Colonic mucosa (tissue), 4 donors: ENCODE measurements at places on chromosomes 7 and 10.

DNA sequence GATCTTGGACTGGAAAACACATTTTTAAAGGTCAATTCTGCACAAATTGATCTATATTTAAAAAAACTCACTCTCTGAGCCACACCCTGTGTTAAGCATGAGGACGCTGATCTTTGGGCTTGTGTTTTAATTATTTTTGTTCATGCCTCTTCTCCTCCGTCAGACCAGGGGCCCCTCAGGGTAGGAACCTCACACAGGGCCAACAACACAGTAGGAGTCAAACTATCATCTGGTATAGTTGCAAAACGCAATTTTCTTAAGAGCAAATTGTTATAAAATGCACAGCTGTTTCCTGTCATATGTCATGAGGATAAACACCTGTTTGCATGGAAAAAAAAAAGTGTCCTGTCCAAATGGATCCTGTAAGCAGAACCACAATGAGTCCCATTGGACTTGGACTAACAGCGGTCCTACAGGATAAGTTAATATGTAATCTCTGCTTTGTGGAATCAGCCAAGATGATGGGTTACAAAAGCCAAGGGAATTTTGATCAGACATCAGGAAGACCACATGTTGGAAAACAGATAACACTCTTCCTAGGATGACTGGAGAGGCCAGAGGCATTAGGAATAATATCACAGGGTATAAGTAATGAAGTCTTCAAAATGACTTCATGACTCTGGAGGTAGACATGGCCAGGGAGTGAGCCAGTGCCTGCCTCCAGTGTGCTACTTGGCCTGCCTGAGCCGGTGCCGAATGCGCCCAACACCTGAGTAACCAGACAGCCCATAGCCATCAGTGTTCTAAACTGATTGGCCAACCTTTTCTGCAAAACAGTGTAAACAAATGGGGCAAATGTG is 184.9 kb upstream of the ADCY1 start:
- no peak for DNase-seq
- no peaks in the 10 kb centered on the region for H3K27me3 ChIP-seq
- H3K4me1 ChIP-seq = no peaks in the 10 kb centered on the region
- no peak overlapping the region for H3K4me3 ChIP-seq
- H3K36me3 ChIP-seq = no peaks in the 10 kb centered on the region

DNA sequence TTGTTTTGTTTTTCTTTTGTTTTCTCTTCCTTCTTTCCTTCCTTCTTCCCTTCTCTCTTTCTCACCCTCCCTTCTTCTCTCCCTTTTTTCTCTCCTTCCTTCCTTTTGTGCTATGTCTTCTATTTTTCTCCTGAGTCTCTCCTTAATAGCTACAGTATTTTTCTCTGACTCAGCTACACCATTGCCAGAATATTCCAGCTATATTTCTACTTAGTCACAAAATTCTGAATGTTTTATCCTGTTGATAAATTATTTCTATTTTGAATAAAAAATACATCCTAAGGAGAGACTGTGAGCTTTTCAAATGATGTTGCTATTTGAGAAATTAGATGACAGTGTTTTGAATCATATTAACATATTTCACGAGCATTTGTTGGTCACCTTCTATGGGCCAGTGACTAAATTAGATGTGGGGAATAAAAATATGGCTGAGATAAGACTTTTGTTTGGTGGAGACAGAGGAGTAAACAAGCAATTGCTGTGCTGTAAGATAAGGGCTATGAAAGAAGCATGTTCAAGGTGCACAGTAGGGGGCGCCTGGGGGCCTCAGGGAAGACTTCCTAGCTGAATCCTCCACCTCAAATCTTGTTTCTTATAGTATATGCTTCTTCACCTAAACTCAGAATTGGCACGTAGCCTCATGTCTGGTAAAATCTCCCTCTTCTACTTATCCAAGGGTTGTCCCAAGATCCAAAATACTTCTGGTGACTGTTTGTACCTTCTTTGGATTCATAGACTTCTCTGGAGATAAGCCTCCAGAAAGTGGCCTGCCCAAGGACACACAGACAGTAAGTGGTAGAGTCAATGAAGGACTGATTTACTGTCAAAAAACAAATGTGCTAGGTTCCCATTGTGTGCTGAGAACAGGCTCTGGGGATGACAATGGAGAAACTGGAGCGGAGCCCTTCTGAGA is 115.5 kb upstream of the CREB5 start:
- no peaks in the 10 kb centered on the region for H3K27me3 ChIP-seq
- no peak overlapping the region for H3K27ac ChIP-seq
- H3K36me3 ChIP-seq = no peaks in the 10 kb centered on the region
- DNase-seq = peak; percentile 27
- H3K4me1 ChIP-seq = no peaks in the 10 kb centered on the region

GRCh38 chr7:80411621-80412020 is 100.2 kb downstream of the GNAT3 start:
- H3K36me3 ChIP-seq = no peaks in the 10 kb centered on the region
- no peaks in the 10 kb centered on the region for H3K4me1 ChIP-seq
- no peaks in the 10 kb centered on the region for H3K27me3 ChIP-seq
- DNase-seq = no peak
- H3K4me3 ChIP-seq = no peak overlapping the region

GRCh38 chr7:70872188-70872587 is 259.8 kb upstream of the GALNT17 start:
- no peaks in the 10 kb centered on the region for H3K4me1 ChIP-seq
- no peaks in the 10 kb centered on the region for H3K27me3 ChIP-seq
- H3K4me3 ChIP-seq = no peak overlapping the region

- H3K27me3 ChIP-seq = no peaks in the 10 kb centered on the region
- H3K4me3 ChIP-seq = no peak overlapping the region
- H3K27ac ChIP-seq = no peak overlapping the region
Observed at GRCh38 chr10:79176052-79176501, 107.3 kb downstream of the ZMIZ1 start.

DNA sequence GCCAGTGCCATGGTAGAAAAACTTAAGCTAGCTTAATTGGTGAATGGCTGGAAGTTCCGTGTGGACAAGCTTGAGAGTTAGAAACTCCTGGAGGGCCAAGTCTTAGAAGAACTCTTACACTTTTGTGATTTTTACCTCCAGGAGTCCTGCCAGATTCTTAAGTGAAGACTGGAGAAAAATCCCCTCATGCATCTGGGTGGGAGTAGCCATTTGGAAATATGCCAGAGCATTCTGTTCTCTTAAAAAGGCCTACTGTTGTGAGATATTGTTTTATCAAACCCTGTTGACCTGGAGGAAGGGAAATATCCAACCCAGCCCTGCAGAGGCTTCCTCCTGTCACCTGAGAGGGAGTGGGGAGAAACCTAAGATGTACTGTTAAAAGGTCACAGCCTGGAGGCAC is 17.6 kb upstream of the MCM10 start:
- H3K27me3 ChIP-seq = no peaks in the 10 kb centered on the region
- no peak overlapping the region for H3K27ac ChIP-seq
- H3K4me1 ChIP-seq = no peaks in the 10 kb centered on the region
- no peak for DNase-seq

DNA sequence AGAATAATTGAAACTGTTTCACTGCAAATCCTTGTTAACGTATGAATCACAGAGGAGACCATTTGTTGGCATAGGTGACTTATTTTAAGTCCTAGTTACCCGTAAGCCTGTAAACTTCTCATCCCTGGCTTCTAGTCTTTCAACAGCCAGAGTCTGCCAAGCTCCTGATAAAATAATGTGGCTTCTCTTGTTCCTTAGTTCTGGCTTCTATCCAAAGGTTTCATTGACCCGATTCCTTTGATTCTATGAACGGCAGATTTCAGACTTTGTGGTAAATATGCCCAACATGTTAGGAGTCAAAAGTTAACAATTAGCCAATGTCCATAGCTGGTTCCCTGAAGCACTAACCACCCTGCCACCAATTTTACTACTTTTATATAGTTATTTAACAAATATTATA is 23.3 kb downstream of the DNAH11 start:
- H3K27ac ChIP-seq = no peak overlapping the region
- H3K4me3 ChIP-seq = no peak overlapping the region
- no peaks in the 10 kb centered on the region for H3K27me3 ChIP-seq
- DNase-seq = no peak
- H3K4me1 ChIP-seq = no peaks in the 10 kb centered on the region

GRCh38 chr7:18693816-18694215 is 198.3 kb downstream of the HDAC9 start:
- no peaks in the 10 kb centered on the region for H3K36me3 ChIP-seq
- no peaks in the 10 kb centered on the region for H3K4me1 ChIP-seq
- H3K4me3 ChIP-seq = no peak overlapping the region
- no peak for DNase-seq
- H3K27ac ChIP-seq = no peak overlapping the region
- H3K27me3 ChIP-seq = no peaks in the 10 kb centered on the region

DNA sequence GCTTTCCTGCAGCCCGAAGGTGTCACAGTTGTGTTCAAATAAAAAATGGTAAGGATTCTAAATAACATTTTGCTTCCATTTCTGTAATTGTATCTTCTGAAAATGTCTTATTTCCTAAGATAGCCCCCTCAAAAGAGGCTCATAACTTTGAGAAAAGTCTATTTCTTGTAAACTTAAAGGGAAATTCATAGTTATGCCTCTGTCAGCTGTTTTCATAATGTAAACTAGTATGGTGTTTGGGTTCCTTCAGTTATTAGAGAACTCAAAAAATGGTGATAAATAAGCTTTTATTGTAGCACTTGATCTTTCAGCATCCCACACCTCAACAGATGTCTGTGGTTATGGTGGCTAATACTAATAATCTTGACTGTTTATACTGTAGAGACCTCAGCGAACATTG is 57.1 kb downstream of the KLHDC10 start:
- no peaks in the 10 kb centered on the region for H3K27me3 ChIP-seq
- H3K4me3 ChIP-seq = no peak overlapping the region
- DNase-seq = no peak
- H3K27ac ChIP-seq = no peak overlapping the region

DNA sequence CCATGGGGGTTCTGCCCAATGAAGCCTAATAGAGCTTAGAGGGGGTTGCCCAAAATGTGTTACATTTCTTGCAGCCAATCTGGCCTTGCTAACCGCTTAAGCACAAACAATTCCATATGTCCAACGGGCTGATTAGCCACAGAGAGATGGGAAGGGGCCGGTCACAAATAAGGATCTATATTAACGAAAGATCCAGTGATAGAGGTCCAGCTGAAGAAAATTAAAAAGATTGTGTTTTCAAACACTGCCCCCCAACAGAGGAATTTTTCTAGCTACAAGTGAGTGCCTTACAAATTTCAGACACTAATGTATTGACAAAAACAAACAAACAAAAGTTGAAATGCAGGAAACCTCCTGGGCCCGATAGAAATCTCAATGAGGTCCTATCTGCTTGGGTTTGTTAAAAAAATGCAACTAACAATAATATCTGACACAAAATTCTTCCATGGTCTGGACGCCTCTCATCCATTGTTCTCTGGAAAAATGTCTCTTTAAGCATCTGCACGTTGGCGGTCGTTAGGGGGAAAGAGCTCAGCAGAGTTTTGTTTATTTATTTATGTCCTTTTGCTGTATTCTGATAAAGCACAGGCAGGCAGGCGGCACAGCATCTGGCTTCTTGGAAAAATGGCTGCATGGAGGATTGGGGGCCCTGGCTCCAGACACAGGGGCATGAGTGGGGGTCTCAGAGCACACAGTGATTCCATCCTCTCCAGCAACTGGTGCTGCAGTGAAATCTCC is 402.0 kb downstream of the RPS24 start:
- H3K27ac ChIP-seq = no peak overlapping the region
- no peaks in the 10 kb centered on the region for H3K36me3 ChIP-seq
- no peaks in the 10 kb centered on the region for H3K4me1 ChIP-seq
- H3K27me3 ChIP-seq = no peaks in the 10 kb centered on the region
- no peak for DNase-seq
- no peak overlapping the region for H3K4me3 ChIP-seq

DNA sequence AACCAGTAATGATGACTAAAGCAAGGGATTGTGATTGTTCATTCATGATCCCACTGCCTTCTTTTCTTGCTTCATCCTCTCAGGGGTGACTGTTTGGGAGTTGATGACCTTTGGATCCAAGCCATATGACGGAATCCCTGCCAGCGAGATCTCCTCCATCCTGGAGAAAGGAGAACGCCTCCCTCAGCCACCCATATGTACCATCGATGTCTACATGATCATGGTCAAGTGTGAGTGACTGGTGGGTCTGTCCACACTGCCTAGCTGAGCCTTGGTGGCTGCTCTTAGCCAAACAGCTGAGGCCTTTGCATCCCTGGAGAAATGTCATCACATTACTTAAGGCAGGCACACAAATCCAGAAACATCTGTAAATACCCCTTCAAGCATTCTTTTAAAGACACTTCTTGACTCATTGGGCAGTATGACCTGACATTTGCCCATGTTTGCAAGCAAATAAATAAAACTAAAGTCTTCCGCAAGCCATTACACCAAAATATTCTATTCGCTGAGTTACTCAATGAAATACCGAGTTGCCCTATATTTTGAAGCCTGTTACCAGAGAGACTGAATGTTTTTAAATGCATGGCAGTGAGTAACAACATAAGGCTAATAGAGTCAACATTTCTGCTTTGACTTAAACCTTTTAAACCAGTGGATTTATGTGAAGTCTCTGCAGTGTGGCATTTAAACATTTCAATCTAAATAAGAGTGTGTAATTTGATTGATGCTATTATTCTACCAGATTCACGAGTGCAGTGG is 166.3 kb upstream of the LANCL2 start:
- peaks cover 4% of the 10 kb centered on the region for H3K36me3 ChIP-seq
- H3K27me3 ChIP-seq = no peaks in the 10 kb centered on the region
- no peaks in the 10 kb centered on the region for H3K4me1 ChIP-seq

GRCh38 chr10:117830787-117831212 is 215.9 kb downstream of the RAB11FIP2 start:
- H3K27me3 ChIP-seq = no peaks in the 10 kb centered on the region
- peak overlapping the region; percentile 4 for H3K4me3 ChIP-seq
- H3K36me3 ChIP-seq = no peaks in the 10 kb centered on the region

DNA sequence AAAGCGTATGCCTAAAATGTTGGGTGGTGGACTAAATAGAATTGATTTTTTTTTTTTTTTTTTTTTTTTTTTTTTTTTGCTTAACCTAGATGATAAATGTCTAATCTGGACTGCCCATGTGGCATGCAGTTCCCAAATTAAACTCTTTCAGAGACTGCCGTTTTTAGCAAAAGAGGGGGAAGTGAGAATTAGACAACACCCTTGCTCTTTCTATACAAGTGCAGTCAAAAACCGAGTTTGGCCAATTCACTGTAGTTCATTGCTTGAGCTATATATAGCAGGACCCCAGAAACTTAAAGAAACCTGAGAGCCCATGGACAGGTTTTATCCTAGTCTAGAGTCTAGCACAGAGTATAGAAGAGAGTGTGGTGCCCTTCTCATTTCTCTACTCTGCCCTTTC is 141.9 kb downstream of the GRM3 start:
- no peaks in the 10 kb centered on the region for H3K4me1 ChIP-seq
- H3K27me3 ChIP-seq = no peaks in the 10 kb centered on the region
- H3K36me3 ChIP-seq = no peaks in the 10 kb centered on the region
- H3K4me3 ChIP-seq = no peak overlapping the region
- H3K27ac ChIP-seq = no peak overlapping the region
- no peak for DNase-seq
